ENCODE measurements at places on chromosomes 1 and 21.

DNA sequence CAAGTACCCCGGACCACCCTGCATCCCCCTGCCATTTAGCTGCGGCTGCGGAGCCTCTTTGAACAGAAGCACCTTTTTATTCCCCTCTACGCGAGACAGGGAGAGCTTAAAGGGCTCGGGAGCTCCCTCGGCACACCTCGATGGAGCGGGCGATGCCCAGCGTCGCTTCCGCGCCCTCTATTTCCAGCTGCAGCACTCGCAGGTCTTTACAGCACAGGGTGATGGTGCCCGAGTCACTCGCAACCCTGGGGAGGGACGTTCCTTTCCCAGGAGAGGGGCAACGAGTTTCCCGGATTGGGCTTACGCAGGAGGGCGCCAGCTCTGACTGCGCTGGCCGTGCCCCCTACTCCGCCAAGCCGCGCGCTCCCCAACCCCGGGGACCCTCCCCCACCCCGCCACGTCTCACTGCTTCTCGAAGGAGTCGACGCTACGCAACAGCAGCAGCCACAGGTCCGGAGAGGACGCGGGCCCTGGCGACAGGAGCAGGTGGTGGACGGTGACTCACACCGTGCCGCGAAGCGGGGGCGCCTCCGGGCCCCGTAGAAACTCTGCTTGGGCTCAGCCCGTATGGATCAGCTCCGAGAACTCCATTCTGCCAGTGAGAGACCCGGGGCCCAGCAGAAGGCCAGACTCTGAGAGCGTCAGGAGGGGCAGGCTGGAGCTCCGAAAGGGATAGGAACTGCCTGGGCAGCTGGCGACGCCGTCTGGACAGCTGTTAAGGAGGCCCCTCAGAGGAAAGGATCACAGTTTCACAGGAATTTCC is 5.8 kb upstream of the FAM167B start:
- DNase-seq = no peak

GRCh38 chr1:182120411-182121258 is 59.1 kb upstream of the ZNF648 start:
- DNase-seq = peak; percentile 96

GRCh38 chr1:174686213-174686612 is 238.4 kb downstream of the GPR52 start:
- no peak for DNase-seq

GRCh38 chr1:228097333-228098081 is 5.6 kb downstream of the C1orf35 start:
- no peak for DNase-seq

DNA sequence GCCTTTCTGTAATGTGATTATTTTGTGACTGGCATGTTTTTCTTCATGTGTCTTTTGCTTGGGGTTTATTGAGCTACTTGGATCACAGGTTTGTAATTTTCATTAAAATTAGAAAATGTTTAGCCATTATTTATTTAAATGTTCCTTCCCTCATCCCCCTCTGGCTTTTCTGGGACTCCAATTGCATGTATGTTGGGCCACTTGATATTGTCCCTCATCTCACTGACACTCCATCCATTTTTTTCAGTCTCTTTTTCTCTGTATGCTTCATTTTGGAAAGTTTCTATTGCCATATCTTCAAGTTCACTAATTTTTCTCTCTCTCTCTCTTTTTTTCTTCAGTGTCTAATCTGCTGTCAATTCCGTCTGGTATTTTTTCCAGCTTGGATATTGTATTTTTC is 390.1 kb downstream of the PRDM2 start:
- DNase-seq = no peak

DNA sequence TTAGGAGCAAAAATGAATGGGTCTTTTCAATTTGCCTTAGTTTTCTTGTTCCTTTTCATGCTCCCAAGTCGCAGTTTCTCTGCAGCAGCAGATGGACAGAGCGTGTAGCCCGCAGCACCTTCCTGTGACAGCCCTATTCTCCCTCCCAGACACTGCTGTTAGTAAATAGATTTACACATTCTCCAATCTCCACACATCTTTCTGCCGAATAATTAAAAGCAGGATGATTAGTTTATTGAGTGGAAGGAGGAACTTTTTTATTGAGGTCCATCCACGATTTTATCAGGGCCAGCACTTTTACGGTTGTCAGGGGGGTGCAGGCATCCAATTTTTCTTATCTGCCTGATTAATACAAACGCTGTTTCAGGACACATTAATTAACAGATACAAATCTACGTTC is 98.2 kb upstream of the USH2A start:
- no peak for DNase-seq

GRCh38 chr1:150149271-150150132 is at the start of gene PLEKHO1:
Gene PLEKHO1, plus strand, starts transcription at chr1:150149916. Its CDS starts 342 bp downstream, at chr1:150150258.
- peak; percentile 76 for DNase-seq

GRCh38 chr1:198622001-198622400 is 16.8 kb upstream of the PTPRC start:
- no peak for DNase-seq

DNA sequence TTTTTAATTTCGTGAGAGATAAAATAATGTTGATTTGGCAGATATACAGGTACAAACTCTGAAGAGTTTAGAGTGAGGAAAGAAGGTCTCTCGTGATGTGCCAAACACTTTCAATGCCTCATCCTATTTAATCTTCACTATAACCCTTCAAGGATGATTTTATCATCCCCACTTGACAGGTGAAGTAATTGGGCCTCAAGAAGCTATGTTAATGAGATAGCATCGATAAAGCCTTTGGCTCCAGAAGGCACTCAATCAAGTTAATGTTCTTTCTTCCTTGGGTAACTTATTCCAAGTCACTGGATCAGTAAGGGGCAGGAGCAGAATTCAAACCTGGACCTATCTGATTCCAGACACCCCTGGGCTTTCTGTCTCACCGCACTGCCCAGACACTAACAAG is 7.2 kb downstream of the LMOD1 start:
- DNase-seq = no peak

Measured in NCI-H1048 (cell line).